ENCODE measurements at places on chromosomes 16 and 17.

DNA sequence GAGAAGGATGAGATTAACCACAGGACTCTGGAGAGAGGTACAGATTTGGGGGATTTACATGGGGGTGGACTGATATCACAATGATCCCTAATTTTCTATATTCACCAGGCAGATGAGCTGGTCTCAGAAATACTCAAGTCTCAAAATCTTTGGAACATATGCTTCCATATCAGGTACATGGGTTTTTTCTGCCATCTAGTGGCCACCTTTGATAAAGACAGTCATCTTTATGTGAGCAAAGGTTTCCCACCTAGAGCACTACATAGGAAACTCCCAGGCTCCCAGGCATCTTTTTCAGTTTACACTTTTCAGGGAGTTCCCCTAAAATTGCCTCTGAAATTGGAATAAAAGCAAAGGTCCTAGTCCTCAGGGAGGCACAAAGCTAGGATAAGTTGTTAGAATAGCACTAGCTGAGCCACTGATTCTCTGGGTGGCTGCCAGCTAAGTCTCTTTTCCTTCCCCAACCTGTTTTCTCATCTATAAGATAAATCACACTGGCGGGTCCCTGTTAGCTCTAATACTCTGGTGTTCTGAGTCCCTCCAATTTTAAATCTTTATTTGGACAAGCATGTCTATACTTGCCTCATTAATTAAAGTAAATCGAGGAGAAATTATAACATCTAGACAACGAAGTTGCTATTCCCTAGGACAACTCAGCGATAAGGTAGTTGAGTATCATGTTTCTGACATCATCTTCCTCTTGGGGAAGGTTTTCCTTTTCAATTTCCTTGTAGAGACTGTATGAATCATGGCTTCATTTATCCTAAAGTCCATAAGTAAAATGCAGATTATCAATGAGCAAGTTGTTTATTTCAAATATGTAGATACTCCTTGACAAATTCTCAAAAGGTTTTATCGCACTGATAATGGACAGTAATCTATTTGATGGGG lies 19.0 kb upstream of the MON1B start:
- DNase-seq, result no peak

- peak; percentile 26 for DNase-seq
Observed at GRCh38 chr17:65463242-65463641, 98.2 kb downstream of the AXIN2 start.

- no peak for DNase-seq
Observed at GRCh38 chr17:71966459-71967313, 154.1 kb upstream of the SOX9 start.

GRCh38 chr16:66131156-66131807 lies 235.2 kb upstream of the CDH5 start:
- DNase-seq, result no peak

- DNase-seq, result no peak
Observed at GRCh38 chr17:17041018-17041521, 1.2 kb upstream of the MPRIP start.

GRCh38 chr16:53872248-53873221 lies 168.6 kb downstream of the FTO start:
- no peak for DNase-seq

- DNase-seq, result no peak
Observed at GRCh38 chr17:43517615-43518386, 28.3 kb downstream of the ETV4 start.

DNA sequence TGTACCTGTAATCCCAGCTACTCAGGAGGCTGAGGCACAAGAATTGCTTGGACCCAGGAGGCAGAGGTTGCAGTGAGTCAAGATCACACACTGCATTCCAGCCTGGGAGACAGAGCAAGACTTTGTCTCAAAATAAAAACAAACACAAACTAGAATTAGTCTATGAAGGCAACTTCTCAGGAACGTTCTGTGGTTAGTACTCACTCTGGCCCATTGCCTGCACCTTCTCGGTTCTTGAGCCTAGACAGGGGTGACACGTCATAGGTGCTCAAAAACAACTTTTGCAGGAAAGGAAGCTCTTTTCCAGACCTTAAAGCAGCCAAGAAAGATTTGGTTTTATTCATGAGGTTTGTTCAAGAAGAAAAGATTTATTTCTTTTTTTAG lies 22.3 kb upstream of the CNOT1 start:
- no peak for DNase-seq

- DNase-seq, result no peak
Observed at GRCh38 chr17:80845069-80845862, 146.4 kb upstream of the CHMP6 start.

DNA sequence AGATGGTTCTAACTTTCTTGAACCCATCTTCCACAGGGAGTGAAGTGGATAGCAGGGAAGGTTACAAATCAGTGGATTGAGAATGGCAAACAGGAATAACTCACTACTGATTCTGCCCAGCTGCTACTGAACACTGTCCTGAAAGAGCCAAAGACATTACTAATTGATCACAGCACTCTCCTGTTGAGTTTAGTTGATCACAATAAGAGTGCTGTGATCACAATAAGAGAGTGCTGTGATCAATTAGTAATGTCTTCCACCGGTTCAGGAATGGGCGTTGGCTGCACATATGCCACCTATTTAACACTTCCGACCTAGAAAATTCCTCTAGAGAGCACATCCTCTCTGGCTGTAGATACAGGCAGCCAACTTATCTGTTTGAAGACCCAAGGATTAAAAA lies 11.4 kb downstream of the CFAP97D1 start:
- DNase-seq, result no peak

- DNase-seq, result peak; percentile 45
Observed at GRCh38 chr16:22240023-22240710, 34.1 kb downstream of the EEF2K start.

DNA sequence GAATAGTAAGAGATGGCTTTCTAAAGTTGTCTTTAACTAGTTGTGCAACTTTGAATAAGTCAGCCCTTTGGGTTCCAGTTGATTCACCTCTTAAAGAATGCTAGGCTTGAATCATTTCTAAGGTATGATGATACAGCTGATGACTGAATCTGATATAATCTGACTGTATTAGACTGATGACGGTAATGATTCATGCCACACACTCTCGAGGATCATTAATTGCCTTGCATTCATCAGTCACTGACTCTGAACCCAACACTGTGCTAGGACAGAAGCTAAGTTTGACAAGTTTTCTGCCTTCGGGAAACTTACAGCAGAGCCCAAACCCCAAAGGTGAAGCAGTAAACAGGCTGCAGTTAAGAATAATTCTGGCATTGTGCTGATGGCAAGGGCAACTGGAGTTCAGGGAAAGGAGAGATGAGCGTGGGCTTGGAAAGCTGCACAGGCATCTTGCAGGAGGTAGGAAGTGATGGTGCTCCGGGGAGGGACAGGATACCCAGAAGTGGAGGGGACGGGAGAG lies 25.8 kb downstream of the ASIC2 start:
- DNase-seq, result no peak

DNA sequence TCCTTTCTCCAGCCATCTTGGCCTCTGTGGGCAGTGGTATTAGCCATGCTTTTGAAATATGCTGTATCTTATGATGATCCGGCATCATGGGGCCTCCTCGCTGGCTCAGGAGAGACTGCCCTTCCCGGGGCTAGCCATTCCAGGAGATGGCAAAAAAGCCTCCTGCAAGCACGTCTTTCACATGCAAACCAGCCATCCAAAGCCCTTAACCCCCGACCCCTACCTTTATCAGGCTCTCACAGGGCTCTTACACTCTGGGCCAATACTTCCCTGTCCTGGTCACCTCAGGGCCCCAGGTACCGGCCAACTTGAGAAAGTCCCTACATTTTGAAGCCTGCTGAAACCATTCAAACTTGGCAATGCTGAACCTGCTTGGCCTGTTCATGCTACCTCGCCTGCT lies 36.4 kb downstream of the MYH13 start:
- no peak for DNase-seq

GRCh38 chr17:16932156-16932555 lies 39.8 kb downstream of the TNFRSF13B start:
- DNase-seq, result no peak
